Stimulated activated CD4-positive, alpha-beta T cell treated with anti-CD3 and anti-CD28 coated beads, Interleukin-12 subunit alpha, Interleukin-12 subunit beta, amount 100 ng/mL, for 4 hours (primary cell): ENCODE measurements at places on chromosomes 3 and 15.

- no peak for DNase-seq
Measured at GRCh38 chr3:120726791-120727190, 15.5 kb downstream of the RABL3 start.

DNA sequence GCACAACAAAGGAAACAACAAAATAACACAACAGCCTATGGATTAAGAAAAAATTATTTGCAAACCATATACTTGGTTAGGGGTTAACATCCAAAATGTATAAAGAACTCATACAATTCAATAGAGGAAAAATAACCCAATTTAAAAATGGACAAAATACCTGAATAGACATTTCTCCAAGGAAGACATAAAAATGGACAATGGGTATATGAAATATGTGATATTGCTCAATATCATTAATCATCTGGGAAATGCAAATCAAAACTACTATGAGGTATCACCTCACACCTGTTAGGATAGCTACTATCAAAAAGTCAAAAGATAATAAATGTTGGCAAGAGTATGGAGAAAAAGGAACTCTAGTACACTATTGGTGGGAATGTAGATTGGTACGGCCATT lies 71.0 kb upstream of the THRB start:
- DNase-seq, result no peak

DNA sequence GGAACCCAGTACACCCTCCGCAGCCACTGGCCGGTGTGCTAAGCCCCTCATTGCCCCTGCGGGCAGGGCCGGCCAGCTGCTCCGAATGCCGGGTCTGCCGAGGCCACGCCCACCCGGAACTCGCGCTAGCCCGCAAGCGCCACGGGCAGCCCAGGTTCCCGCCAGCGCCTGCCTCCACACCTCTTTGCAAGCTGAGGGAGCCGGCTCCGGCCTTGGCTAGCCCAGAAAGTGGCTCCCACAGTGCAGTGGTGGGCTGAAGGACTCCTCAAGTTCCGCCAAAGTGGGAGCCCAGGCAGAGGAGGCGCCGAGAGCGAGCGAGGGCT lies 81.4 kb upstream of the BCHE start:
- no peak for DNase-seq

DNA sequence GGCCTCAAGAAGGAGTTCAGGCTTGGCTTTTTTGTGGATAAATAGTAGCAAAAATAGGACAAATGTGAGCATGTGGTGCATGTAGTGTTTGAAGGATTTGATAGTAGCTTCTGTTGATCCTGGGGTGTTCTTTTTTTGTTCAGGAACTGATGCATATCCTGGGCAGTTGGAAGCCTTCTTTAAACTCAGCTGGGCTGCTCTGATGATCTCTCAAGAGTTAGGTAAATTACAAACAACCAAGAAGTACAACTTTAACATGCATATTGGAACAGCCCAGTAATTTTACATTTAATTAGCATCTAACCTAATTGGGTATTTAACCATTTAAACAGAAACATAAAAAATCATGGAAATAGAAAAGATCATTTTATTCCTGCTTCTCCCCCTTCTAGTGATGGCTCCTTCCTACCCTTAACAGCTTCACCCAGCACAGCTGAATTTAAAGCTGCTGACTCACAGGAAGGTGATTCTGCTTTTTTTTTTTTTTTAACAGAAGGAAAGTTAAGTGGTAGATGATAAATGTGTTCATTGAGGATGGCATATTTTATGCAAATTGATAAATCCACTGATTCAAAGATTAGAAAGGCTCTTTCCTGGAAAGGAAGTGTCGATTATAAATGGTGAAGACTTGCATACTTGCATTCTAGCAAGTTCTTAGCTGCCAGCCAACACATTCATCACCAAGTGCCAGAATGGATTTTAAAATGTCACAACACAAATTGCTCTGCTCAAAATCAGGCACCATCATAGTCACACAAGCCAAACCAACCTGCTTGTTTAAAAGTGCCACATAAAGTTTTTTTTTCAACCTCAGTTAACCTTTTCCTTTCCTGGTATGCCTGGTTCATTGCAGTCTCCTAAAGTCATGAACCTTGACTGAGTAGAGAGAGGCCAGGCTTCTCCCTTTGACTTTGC lies 20.0 kb downstream of the SLC35G2 start:
- no peak for DNase-seq

DNA sequence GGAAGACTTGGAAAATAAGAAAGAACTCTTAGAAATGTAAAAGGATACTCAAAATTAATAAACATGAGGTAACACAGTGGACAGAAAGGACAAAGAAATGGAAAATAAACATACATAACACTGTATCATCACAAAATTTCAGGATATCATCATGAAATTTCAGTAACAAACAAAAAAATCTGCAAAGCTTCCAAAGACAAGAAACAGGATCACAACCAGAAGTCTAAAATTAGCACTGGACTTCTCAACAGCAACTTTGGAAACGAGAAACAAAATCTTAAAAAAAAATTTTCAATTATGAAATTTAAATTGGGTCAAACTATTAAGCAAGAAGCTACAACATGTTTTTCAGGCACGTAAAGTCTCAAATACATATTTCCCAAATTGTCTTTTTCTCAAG lies 238.8 kb downstream of the STAG1 start:
- DNase-seq, result no peak

- no peak for DNase-seq
Measured at GRCh38 chr3:192841428-192841827, 76.2 kb downstream of the MB21D2 start.

GRCh38 chr3:24299246-24299805 lies 195.3 kb downstream of the THRB start:
- no peak for DNase-seq

DNA sequence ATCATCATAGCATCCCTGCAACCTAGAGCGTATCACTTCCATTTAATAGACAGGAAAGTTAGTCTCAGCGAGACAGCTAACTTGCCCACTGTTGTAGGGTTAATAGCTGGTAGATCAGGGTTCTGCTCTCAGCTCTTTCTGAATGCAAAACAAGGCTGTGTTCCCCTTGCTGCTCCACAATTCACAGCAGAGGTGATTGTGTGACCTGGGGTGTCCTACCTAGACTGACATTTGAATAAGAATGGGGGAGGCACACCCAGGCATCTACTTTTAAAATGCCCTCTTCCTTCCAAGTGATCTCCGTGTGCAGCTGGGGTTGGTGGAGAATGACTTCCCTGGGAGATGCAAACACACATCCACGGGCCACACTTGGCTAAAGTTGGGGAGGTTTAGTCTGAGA lies 43.0 kb upstream of the CACNA2D3 start:
- DNase-seq, result no peak

DNA sequence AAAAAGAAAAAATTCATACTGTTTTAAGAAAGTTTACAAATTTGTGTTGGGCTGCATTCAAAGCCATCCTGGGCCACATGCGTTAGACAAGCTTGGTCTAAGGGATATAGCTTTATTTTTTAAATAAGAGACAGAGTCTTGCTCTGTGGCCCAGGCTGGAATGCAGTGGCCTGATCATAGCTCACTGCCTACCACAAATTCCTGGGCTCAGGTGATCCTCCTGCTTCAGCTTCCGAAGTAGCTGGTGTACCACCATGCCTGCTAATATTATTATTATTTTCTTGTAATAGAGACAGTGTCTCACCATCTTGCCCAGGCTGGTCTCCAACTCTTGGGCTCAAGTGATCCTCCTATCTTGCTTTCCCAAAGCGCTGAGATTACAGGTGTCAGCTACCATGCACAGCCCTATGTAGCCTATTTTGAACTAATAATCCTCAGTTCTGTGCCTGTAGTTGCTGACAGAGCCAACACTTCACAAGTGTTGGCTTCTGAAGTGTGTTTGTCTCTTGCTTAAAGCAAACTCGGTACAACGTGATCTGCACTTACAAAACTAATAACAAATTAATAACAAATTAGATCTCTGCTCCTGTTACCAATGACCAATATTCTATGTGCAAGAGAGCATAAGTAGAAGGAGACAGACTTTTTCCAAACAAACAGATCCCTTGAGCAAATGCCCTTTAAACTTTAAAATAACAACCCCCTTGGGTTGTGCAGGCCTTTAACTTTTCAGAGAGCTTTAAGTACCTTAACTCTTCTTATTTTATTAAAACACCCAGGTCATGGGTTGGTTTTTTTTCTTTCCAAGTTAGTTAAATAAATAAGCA lies 135.2 kb downstream of the VGLL4 start:
- DNase-seq, result no peak

DNA sequence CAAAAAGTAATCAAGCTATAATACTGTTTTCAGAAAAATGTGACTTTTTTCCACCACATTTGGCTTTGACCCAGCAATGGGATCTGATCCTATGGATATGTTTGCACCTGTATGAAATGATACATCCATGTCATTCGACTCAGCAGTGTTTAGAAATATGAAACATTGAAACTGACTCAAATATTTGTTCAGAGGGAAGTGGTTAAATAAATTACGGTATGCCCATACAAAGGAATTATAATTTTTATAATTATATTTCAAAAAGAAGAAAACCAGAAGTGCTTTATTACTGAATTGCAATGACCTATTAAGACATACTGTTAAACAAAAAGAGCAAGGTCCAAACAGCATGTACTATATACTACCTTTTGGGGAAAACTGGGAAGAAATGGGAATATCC lies 546.5 kb downstream of the MAGI1 start:
- DNase-seq, result no peak

DNA sequence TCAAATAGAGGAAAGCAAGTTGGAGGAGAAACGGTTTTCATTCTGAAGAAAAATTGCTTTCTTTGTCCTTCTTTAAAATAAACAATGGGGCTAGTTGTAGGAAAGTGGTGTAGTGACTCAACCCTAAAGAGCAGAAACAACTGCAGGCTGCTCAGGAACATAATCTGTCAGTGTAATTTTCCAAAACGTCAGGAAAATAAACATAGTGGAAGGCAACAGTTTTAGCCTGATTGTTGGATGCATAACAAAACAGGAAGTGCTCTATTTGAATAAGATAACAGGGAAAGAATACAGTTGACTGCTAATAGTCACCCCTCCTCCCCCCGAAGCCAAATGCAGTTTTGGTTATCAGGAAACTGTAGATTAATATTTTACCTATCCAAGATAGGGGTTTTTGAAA lies 167.6 kb downstream of the ECT2 start:
- no peak for DNase-seq

DNA sequence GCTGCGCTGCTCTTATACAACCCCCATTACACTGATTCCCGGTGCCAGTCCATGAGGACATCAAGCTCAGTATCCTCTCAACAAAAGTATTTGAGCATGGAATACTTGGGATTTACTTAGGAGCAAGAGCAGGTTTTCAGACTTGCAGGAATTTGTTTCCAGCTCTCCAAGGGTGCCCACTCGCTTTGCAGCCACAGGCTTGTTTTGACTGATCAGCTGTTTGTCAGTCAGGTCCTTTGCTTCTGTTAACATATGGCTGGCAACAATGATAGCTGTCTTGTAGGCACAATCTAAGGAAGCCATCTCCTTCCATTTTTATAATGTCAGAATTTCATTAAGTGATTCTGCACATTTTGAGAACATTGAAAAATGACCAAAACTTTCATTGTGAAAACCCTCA lies 38.2 kb upstream of the MCF2L2 start:
- DNase-seq, result no peak

DNA sequence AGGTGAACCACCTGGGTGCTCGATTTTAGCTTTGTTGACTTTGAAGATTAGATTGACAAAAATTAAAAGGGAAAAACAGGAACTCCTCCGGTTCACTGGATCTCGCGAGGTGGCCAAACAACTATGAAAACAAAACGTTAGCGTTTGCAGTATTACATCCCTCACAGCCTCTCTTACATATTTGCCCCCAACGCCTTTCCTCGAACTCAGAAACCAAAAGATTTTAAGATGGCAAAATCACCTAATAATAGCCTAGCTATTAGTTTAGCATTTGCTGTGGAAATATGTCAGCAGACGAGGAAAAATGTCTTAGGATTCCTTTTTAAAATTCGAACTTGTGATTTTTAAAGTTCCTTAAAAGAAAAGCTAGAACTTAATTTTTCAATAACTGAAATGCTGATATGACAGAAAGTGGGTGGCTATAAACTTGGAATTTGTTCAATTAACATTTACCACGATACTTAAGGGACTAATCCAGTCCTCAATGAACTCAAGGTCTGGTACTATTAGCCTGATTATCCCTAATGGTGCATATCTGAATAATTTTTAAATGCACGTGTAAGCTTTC lies 491 bp upstream of the SENP7 start:
- DNase-seq, result no peak

GRCh38 chr3:127671523-127672428 lies 976 bp upstream of the ABTB1 start:
- DNase-seq, result peak; percentile 24

- DNase-seq, result no peak
Measured at GRCh38 chr3:55483196-55484095, 3.7 kb downstream of the WNT5A start.

- no peak for DNase-seq
Measured at GRCh38 chr15:67618297-67618696, 75.8 kb downstream of the MAP2K5 start.

DNA sequence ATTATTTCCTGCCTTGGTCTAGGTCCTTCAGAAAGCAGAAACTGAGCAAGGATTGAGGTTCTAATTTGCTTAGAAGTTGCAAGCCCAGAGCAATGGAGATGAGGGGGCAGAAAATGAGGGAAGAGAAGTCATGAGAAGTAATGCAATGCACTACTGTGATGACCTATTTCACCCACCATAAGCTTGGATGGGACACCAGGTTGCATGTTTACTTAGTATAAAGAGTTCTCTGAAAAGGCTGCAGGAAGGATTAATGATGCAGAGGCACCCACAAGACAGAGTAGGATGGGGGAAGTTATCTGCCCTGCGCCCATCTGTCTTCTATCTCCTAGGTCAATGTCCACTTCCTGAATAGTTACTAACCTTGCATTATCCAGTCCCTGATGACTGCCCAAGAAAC lies 84.8 kb upstream of the SNRK start:
- no peak for DNase-seq

DNA sequence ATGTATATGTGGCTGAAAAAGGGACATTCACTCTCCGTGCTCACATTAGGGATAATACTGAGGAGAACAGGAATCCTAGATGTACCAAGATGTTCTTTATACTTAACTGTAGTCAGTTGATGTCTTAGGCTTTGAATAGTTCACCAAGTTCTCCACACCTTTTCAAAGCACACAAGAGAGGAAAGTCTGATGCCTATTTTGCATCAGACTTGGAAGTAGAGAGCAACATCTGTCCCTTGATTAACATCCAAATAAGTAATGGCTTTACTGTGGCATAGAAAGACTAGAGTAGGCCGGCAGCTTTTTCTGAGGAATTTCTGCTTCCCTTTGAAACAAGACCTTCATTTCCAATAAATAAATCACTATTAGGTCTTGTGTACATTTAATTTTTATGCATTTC lies 34.0 kb downstream of the PIGB start:
- DNase-seq, result no peak

DNA sequence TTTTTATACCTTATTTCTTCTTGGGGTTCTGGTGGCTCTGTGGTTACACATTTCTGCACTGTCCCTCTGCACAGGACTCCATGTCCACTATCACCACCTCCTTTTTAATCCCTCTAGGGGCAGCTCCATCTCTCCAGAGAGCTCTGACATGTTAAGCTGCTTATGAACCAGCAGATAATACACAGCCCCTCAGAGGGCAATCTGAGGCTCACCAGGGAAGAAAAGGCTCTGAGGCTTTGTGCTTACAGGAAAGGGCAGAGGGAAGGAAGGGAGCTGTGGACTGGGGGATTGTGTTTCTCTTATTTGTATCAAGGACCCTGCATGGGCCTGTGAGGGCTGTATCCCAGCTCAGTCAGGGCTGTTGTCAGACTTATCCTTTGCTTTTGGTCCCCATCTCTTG lies 164.5 kb downstream of the EPHB1 start:
- DNase-seq, result no peak

GRCh38 chr3:16337856-16338540 lies 73.0 kb downstream of the OXNAD1 start:
- DNase-seq, result no peak

- no peak for DNase-seq
Measured at GRCh38 chr3:64220161-64220914, 4.9 kb downstream of the PRICKLE2 start.
